ENCODE measurements at places on chromosomes 1 and 21.

GRCh38 chr1:183080406-183080805 lies 57.2 kb downstream of the LAMC1 start:
- no peak for DNase-seq

DNA sequence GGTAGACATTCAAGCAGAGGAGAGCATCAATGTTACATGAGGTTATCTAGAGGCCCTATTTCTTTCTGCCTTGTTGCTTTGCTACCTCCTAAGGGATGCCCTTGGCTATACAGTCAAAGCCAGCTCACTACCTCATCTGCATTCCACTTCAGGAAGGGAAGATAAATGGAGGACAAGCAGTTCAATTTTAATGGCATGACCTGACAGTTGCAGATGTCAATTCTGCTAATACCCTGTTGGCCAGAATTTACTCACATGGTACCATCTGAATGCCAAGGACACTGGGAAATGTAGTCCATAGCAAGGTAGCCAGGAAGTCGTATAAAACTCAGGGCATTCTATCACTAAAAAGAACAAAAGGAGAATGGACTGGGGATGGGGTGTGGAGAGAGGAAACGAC lies 31.5 kb downstream of the PALMD start:
- DNase-seq: no peak

DNA sequence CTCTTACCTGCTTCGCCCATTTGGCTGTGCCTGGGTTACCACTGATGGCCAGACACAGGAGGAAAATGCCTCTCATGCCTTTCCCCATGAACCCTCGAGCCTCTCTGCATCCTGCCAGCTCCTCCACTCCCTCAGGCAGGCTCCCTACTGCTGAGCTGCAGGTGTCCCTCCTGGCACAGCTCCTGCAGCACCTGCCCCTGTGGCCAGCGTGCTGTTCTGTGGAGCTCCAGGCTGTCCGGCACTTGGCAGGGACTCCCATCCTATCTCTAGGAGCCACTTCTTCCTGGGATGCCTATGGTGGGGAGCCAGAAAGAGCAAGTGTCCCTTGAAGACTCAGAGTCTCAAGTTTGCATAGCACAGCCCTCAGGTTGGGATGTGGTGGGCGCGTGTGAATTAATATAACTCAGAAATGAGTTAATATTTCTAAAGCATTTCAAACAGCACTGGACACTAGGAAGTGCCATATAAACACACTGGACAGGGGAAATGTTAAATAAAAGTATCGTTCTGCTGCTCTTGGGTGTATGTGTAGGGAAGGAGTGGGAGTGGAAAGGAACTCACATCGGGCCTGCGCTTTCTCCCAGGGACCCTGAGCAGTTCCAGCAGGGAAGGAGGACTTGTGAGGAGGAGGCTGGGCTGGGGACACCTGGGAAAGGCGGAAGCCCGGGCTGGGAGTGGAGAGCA lies 2.7 kb downstream of the LRRC71 start:
- peak; percentile 70 for DNase-seq

DNA sequence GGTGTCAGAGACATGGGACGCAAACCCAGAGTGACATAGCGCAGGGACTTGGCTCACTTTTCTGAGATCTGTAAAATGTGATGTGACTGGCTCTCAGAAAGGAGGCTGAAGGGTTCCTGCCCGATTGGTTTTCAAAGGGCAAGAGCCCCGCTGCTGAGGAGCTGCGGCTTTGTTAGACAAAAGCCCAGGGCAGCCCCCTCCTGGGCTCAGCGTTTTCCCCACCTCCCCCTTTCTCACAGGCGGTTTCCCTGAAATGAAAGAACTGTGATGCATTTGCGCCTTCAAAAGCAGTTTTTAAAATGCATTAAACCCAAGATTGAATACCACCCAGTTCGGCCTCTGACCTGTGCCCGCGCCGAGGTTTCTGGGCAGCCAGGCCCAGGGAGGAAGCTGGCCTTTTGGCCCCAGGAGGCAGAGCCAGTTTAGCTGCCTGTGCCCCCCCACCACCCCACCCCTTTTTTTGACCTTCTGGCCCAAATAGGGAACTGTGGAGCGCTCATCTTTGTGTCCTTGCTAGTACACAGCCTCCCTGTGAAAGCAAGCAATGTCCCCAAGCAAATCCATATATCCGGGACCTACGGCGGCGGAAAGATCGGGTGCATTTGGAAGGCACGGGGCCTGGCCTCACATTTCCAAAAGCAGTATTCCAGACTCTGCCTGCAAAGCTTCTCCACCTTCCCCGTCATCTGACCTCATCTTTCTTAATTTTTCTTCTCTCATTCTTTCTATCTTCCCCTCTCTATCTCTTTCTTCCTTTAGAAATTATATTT lies 28.6 kb downstream of the CD247 start:
- no peak for DNase-seq

DNA sequence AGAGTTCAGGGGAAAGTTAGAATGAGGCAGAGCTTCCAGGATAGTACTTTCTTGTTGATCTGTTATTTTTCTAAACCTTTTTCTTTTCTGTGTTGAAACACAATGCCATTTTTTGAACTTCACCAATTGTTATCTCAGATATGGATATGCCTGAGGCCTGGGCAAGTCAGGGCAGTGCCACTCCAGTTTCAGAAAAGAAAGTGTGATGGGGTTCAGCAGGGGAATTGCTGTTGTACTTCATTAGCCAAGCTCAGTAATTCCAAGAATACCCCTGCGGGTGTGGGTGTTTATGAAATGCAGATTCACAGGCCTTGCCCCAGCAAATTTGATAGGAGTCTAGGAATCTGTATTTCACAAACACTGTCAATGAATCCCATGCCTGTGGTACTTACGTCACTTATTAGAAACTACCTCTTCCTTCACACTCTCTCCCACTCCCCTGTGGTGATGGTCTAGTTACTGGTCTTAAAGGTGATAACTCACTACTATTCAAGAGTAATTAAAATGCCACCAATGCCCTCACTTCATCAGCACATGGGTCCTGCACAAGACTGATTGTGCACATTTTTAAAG lies 142.3 kb downstream of the PBX1 start:
- DNase-seq: no peak

All from NCI-H526 (cell line).